ENCODE measurements at places on chromosomes 2 and 18.

GRCh38 chr2:204407204-204408014 lies 137.9 kb upstream of the PARD3B start:
- no peak for DNase-seq

DNA sequence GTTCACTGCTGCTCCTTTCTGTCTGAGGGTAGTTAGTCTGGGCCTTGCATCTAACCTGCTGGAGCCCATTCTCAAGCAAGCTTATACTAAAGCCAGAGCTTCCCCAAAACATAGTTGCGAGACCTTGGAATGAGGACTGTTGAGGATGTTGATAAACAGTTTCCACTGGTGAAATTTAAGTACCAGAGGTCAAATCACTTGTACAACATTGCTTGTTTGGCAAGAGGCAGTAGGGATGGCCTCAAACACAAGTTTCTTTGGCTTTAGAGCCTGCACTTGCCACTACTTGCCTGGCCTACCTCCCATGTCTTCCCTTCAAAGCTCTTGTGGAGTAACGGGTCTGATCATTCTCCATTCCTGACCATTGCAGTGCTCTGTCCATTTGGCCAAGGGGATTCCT lies 262.7 kb downstream of the FHOD3 start:
- DNase-seq = no peak

GRCh38 chr2:29212009-29212408 lies 96.8 kb downstream of the CLIP4 start:
- peak; percentile 8 for DNase-seq

GRCh38 chr2:238493880-238494572 lies 67.3 kb downstream of the ASB1 start:
- DNase-seq = peak; percentile 40

DNA sequence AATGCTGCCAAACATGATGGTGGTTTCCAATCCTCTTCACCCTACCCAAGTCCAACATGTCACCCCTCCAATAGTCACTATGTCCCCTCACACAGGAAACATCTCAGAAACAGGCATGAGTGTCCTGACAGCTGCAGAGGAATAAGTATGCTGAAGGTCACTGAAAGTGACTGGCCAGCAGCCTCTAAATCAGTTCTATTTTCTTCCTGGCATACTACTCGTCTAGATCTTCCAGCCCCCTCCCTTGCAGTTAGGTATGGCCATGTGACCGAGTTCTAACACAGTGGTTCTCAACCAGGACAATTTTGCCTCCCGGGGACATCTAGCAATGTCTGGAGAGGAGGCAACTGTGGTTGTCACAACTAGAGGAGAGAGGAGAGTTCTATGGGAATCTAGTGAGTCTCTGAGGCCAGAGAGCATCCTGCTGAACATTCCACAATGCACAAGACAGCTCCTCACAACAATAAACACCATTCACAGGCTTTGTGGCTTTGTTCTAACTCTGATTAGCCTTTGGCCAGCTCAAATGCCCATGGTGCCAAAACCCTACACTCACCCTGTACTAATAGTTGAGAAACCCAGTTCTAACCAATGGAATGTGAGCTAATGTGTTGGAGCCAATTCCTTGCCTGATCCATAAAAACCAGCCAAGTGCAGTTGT lies 12.6 kb upstream of the ID2 start:
- no peak for DNase-seq

DNA sequence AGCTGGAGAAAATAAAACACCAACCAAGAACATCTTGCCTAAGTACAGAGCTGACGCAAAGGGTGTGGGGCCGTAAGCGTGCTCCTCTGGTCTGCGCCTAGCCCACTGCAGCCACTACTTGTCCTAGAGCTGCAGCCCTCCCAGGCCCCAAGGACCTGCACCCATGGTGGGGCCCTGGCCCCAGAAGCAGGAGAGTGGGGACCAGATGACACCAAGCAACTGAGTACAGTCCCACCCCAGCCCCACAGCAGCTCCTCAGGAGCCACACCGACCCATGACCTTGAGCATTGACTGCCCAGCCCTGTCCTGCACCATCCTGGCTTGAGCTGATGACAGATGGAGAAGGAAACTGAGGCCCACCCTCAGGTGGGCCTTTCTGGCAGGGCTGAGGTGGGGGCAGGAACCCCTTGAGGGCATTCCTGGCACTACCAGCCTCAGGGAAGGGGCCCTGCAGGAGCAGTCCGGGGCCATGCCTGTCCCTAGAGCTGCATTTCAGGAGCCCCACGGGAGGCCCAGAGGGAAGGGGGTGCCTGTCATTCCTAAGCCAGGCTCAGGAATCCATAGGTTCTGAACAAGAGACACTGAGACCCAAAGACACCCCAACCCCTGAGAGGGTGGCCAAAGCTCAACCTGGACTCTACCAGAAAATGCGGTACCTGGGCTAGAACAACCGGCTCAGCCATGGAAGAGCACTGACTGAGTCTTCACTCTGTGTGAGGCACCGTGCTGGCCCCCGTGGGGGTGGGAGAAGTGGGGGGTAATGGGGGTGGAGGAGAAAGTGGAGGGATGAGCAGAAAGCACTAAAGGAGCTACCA lies 4.9 kb downstream of the KIF1A start:
- peak; percentile 54 for DNase-seq

DNA sequence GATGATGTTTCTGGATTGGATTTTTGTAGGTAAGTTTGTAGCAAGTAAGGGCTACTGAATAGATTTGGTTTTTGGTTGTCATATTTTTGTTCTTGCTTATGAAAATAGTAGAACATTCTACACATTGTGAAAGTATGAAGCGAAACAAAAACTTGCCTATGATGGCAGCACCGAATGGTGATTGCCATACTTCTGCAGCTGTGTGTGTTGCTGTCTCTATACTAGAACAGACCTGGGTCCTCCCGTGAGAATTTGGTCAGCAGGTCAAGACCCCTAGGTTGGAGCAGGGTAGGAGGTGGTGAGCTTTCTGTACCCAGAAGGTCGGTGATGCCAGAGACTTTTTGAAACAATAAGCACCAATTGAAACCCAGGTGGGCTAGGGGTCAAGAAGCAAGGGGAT lies 322.6 kb downstream of the PRKCE start:
- no peak for DNase-seq

- no peak for DNase-seq
Observed at GRCh38 chr18:31723990-31724711, 36.5 kb downstream of the SLC25A52 start.

- no peak for DNase-seq
Observed at GRCh38 chr2:216392018-216392562, 19.8 kb upstream of the MARCHF4 start.

GRCh38 chr2:237474931-237475703 lies 11.9 kb upstream of the MLPH start:
- DNase-seq = no peak

DNA sequence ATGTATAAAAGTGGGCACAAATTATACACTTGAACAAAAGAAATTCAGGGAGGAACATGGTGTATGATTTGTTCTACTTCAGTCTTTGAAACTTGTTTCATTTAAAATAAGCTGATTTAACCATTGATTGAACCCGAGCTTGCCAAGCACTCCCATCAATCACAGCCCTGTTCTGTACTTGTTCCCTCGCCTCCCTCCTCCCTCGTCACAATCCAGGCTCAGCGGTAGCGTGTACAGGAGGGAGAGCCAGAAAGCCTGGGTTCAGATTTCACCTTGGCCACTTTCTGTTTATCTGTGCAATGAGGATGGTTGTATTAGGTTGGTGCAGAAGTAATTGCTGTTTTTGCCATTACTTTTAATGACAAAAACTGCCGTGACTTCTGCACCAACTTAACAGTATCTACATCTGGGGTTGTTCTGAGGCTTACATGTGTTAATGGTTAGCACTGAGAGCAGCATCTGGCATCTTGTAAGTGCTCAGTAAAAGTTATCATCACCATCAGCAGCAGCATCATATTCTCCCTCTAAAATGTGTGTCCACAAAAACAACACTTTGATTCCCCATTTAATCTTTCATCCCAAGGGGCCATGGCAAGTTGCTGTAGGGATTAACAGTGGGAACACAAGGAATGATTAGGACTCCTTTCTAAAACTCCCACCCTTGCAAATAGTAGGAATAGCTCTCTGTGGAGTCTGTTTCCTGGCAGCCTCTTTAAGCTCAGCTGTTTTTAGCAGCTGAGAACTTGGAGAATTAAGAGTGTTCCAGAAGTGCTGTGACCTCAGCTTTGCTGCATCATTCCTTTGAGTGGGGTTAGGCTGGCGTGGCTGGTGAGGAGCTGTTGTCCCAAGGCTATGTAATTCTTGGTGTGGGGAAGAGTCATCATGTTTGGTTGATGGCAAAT lies 4.7 kb downstream of the DPYSL5 start:
- DNase-seq = no peak

DNA sequence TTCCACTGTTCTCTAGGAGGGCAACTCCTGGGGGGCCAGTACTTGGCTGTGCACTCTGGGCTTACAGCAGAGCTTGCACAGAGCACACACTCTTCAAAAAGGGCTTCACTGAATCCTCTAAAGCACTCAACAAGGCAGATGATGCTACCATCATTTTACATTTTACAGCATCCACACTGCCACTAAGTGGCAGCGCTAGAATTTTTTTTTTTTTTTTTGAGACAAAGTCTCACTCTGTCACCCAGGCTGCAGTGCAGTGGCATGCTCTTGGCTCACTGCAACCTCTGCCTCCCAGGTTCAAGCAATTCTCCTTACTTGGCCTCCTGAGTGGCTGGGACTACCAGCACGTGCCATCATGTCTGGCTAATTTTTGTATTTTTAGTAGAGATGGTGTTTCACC lies 8.6 kb downstream of the AMMECR1L start:
- no peak for DNase-seq

DNA sequence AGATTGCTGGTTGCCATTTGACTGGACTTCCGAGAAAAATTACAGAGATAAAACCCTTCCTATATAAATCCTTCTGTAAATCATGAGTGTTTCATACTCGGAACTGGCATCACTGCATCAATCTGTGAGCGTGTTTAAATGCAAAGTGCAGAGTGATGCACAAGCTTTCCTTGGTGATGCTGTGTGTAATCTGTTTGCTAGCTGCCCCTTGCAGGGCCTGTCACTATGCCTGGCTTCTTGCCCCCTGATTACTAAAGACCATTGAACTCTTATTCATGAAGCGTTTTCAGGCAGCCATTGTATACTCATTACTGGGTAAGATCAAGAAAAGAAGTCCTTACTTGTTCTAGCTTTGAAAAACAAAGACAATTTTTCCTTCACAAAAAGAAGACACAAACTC lies 266.9 kb upstream of the FANCL start:
- DNase-seq = no peak

Data from ascending aorta (tissue), 2 donors.